ENCODE measurements at places on chromosomes 6 and 20.

GRCh38 chr6:44779130-44779826 lies 391.8 kb downstream of the CDC5L start:
- DNase-seq: no peak

- no peak for DNase-seq
These were observed 585.2 kb downstream of the HAO1 start for GRCh38 chr20:7355051-7355450.

GRCh38 chr6:73830119-73830518 lies 134.1 kb downstream of the CD109 start:
- no peak for DNase-seq

- DNase-seq: no peak
These were observed 5.1 kb downstream of the TP53RK start for GRCh38 chr20:46683939-46684750.

DNA sequence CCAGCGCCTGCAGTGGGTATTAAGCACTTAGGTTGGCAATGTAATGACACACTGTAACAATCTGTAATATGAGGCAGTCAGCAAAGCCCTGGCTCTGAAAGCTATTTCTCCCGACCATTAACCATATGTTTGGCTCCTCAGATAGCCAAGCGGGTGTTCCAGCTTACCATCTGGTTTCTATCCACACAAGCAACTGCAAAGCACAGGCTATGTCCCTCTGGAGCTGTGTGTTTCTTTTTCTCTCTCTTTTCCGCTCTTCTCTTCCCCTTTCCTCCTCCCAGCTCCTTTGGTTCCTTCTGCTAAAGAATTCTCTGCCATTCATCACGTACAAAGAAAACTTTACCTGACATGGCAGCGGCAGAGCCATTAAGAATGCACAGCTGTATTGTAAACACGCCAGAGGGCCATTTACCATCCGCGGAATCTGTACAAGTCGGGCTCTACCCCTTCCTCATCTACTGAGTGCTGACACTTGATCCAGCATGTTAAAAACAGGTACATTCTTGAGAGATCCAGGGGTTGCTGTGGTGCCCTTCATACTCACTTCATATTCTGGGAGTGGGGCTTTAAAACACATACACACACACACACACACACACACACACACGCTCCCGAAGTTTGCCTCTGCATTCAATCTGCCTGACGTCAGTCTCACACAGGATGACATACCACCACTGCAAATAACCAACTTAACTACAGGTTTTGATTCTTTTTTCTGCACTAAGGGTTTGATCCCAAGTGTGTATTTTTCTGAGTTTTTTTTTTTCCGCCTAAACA lies 77.2 kb downstream of the BACH2 start:
- DNase-seq: no peak

DNA sequence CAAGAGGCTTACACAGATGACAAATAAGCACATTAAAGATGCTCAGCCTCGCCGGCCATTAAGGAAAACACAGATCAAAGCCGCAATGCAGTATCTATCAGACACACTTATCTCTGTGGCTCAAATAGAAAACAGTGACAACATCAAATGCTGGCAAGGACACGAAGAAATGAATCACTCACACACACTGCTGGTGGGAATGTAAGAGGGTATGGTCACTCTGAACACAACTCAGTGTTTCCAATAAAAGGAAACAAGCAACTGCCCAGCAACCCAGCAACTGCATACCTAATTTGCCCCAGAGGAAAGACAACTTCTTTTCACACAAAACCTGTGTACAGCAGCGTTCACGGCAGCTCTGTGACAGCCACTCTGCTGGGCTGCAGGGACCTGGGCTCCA lies 155.8 kb downstream of the WDR27 start:
- DNase-seq: no peak

DNA sequence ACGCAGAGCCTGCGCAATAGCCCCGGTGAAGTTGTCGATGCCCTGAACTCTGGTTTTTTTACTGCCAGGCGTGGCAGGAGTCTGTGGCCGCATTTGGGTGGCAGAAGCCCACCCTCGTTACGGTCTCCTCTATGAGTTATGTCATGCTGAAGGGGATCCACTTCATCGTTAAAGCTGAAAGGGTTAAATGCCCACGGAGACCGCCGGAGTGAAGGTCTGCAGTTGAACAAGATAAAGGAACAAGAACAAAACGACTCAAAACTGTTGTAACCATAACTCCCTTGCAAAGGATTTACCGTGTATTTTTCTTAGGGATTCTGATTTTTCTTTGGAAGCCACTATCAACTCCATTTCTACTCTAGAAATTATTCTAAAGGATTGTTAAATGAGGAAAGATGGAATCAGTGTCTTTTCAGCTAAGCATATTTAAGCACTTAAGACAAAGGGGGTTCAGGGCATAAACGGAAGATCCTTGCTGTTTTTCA lies 501 bp upstream of the ELOVL5 start:
- no peak for DNase-seq

DNA sequence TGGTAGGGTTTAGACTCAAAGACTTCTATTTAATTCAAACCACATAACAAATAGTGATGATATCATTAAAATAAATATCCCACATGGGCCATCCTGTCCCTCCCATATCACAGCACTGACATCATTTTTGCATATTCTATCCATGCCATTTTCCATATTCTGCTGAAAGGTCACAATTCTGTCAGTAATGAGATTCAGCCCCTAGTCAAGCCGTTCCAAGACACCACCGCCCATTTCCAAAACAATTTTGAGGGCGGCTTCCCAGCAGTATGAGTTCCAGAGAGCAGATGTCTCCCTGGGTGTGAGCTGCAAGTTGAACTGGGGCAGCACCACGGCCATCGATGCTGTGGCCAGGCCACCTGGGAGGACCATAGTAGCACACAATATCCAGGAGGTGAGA lies 65.1 kb upstream of the PLEKHG1 start:
- no peak for DNase-seq

DNA sequence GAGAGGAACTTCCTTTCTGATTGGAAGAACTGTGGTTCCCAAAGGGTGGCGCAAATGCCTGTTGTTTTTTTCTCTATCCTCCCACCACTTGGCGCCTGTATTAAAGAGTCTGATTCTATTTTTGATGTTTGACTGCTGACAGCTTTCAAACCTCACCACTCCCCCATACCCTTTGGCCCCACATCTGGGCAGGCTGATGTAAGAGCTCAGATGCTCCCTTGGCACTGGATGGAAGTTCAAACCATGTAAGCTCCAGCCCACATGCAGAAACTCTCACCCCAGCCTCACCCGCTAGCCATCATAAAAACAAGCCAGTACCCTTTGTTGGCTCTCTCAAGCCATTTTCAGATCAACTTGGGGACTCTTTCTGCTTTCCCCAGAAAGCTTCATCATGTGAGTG lies 20.0 kb upstream of the TMEM14A start:
- DNase-seq: no peak

- no peak for DNase-seq
These were observed 267.9 kb downstream of the COL12A1 start for GRCh38 chr6:74937936-74938335.

DNA sequence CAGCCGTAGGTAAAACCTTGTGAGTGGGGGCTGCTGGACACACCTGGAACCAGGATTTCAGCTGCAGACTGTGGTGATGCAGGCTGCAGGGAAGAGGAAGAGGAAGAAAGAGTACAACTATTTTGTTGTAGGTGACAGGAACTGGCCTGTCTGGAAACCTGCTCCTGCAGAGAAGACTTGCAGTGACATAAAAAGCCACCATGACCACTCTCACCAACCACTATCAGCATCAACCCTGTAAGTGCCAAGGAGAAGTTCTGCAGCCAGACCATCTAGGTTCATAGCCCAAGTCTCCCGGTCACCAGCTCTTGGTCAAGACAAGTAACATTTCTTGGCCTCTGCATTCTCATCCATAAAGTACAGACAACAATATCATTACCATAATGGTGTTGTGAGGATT lies 91.2 kb downstream of the PREX1 start:
- no peak for DNase-seq

GRCh38 chr6:119148098-119148824 lies 69.8 kb upstream of the FAM184A start:
- no peak for DNase-seq

DNA sequence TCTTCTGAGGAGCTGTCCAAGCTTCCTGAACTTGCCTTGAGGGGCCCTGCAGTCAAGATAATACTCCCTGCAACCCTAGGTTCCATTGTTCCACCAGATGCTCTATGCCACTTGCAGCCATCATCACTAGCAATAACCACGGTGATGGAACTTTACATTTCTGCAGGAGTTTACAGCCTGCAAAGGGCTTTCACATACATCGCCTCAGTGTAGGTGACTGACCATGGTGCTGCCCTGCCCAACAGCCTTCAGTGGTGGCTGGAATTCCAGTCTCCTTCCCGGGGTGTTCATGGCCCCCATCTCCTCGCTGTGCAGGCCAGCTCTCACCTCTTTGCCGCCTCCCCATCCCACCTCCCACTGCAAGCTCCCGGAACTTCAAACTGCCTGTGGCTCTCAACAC lies 225.5 kb upstream of the ECI2 start:
- DNase-seq: no peak

DNA sequence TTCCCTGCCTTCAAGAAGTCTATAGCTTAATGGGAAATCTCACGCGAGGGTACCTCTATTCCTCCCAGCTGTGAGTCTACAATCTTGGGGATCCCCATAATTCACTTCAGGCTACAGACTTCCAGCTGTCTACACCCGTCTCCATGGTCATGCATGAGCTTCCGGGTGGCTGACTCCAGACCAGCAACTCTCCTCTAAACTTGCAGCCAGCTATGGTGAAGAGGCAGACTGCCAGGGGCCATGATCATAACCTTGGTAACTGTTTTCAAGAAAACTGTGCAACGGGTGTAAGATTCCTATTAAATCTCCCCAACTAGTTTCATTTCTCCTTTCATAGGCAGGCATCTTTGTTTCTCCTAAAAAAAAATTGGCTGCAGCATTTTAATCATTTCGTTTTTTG lies 534.4 kb upstream of the CHD6 start:
- no peak for DNase-seq

DNA sequence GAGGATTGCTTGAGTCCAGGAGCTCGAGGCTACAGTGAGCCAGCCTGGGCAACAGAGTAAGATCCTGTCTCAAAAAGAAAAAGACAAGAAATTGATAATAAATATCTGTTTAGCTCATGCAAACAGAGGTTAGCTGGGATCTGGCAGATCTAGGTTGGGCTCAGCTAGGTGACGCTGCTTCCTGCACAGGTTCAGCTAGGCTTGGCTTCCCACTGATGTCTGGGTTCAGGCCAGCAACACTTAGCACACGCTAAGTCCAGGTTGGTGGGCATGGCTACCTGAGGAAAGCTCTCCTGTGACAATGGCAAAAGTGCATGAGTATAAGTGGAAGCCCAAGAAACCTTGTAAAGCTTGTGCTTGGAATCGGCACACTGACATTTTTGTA lies 48.7 kb downstream of the RIN2 start:
- no peak for DNase-seq

DNA sequence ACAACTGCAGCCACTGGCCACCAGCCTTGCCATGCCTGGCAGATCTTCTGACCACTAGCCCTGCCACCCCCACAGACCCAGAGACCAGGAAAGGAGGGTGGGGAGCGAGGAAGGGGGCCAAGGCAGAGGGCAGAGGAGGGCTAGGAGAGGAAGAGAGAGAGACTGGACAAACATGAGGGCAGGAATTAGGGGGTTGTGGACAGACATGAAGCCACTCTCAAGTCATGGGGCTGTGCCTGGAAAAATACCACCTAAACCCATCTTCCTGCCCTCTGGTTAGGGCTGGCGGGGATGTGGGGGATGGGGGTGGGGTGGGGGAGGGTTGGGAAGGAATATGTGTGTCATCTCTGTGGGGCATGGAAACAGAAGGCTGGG lies 1.4 kb upstream of the SLC29A1 start:
- no peak for DNase-seq

DNA sequence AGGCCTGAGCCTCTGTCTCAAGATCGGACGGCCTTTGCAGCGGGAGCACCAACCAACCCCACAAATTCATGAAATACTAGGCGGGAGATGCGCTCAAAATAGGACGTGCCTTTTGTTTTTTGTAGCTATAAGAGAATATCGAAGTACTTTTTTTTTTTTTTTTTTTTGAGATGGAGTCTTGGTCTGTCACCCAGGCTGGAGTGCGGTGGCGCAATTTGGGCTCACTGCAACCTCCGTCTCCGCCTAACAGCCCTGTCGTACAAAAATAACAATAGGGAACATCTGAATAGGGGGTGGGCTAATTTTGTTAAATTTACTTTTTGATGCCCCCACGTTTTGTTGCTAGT lies 5.9 kb upstream of the TUBB2A start:
- no peak for DNase-seq

DNA sequence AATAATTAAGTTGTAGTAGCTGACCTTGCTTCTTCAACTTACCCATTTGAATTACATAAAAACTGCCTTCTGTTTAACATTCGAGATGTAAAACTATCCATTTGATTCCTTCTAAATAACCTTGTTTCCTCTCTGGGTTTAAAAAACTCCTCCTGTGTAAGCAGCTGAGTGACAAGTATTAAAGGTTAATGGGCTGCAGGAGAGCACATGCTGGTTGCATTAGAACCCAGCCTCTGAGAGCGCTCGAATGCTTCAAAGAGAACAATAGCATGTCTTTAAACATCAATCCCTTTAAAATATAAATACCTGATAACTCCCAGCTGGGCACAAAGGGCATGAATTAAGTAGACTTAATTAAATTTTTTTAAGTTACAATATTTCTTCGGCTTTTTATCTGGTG lies 215.8 kb downstream of the EYA4 start:
- no peak for DNase-seq

DNA sequence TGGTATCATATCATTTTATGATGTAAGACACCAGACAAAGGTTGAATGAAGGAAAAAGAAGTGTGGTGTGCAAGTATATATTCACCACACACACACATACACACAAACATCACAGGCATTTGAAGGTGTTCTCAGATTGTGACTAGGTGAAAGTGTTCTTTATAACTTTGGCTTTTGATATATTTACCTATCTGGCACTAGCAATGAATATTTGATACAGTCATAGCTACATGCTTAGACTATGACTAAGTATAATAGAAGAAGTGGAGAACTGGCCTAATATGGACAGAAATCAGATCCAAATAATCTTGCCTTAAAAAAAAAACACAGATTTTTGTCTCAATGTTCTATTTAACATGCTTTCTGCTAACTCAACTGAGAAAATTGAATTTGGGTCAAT lies 809.9 kb downstream of the KIF16B start:
- DNase-seq: no peak

DNA sequence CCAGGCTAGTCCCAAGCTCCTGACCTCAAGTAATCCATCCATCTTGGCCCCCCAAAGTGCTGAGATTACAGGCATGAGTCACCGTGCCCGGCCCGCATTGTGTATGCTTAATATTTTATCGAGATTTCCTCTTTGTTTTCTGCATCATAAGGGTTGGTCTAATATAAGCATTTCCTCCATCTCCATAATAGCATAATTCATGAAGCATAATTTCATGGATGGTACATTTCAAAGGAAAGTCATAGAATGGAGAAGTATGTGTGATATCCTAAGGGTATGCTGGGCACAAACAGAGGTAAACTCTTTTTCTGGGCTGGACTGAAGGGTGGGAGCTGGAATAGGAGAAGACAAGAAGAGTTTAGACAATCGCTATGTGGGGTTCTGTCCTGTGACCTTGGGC lies 17.5 kb upstream of the TIAM2 start:
- no peak for DNase-seq
